NCI-H1417 treated with DMSO at 0.1 percent for 48 hours (cell line): ENCODE measurements at places on chromosomes 3 and 15.

DNA sequence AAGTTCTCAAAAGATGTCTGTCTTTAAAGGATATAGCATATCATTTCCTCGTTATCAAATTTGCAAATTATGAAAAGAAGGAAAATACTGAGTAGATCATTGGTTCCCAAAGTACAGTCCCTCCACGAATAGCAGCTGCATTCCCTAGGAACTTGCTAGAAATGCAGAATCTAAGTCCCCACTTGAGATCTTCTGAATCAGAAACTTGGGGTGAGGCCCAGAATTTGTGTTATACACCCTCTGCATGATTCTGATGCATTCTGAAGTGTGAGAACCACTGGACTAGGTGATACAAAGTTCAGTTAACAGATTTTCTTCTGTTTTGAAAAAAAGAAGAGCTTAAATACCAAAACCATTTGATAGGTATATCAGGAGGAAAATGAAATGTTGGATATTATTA, 77.1 kb downstream of the SLC25A26 start:
- DNase-seq, result no peak

- no peak for DNase-seq
Observed at GRCh38 chr3:133540896-133541674, 32.4 kb upstream of the CDV3 start.

GRCh38 chr15:88043396-88043795, 213.1 kb downstream of the NTRK3 start:
- DNase-seq, result no peak

DNA sequence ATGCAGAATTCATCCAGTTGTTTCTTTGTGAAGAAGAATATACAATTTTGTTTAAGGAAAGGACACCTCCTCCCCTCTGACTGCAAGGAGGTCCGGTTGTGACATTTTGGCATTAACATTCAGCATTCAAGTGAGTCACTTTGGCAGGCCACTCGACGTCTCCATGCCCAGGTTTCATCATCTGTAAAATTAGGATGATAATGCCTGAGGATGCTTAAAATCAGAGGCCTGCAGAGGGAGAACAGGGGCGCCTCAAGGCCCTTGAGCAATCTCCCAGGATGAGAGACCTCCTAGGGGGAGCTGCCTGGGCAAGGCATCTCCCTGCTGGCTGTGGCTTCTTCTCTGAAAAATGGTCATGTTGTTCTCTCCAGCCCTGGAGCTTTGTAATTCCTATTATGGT, 236.0 kb downstream of the CACNA2D3 start:
- no peak for DNase-seq

DNA sequence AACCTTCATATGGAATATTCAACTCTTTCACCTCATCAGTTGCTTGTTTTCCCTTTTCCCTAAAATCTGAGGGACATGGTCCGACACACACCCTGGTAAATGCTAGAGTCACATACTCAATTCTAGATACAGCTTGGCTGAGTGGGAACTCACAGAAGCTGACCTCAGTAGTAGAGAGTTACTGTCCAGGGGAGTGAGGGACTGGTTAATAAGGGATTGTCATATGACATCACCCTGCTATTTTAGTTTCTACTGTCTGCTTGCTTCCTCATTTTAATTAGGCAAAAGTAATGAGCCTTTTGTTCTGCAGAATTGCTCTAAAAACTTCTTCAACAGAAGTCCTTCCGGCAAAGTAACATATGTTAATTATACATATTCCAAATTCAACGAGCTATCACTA, 244.5 kb downstream of the ZIC4 start:
- DNase-seq, result no peak

- DNase-seq, result no peak
Observed at GRCh38 chr15:76566276-76566675, 229.7 kb downstream of the ISL2 start.

DNA sequence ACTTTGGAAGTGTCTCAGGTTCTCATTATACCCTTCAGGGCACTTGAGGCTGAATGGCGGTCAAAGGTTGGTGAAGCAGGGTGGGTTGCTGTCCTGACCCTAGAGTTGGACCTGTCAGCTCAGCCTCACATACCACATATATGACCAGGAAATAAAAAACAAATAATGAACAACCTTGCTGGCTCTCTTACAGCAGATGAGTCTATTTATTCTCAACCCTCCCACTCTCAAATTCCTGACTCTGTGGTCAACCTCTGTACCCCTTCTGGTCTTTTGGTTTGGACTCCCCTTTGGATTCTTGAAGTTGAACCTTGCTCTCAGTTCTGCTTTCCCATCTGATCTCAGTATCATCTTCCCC, 16.9 kb downstream of the PPP2R3A start:
- DNase-seq, result no peak

DNA sequence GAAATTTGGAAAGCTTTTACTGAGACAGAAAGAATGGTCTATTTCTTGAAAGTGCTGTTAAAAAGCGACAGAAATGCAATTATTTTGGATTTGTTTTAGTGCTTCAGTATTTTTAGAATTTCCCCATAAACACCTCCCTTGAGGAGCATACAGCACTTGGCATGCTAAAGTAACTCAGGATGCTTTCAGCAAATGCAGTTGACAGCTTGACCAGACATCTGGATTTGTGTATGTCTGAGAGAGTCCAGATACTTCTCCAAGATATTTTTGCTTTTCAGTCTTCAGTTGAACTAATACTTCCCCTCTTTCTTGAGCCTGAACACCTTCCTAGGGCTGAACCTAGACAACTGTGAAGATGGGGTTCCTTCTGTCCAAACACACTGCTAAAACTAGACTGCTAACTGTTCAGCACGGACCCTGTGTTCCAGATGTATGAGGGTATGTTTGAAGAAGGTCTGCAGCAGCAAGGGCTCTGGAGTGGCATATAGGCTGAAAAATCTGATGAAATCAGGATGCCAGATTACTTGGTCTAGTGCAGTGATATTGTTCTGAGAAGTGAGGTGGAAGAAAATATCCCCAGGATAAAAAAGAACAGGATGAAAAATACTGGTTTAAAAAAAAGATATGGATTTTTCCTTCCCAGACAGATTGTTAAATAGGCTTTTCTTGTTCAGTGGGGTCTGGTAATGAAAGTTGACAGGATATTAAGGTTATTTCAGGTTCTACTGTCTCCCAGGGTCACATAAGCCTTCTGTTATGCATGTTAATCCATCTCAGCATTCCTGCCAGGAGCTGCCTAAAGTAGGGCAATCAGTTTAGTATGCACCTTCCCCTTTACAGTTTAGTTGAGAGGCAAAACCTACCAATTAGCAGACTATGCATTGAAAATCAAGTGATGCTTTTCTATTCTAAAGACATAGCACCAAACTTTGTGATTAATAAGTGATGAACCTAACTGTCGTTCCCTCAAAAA, 516.9 kb upstream of the TBL1XR1 start:
- DNase-seq, result no peak

GRCh38 chr15:51328926-51329325, 9.5 kb downstream of the CYP19A1 start:
- no peak for DNase-seq

GRCh38 chr3:18247139-18247695, 177.9 kb downstream of the SATB1 start:
- DNase-seq, result no peak

DNA sequence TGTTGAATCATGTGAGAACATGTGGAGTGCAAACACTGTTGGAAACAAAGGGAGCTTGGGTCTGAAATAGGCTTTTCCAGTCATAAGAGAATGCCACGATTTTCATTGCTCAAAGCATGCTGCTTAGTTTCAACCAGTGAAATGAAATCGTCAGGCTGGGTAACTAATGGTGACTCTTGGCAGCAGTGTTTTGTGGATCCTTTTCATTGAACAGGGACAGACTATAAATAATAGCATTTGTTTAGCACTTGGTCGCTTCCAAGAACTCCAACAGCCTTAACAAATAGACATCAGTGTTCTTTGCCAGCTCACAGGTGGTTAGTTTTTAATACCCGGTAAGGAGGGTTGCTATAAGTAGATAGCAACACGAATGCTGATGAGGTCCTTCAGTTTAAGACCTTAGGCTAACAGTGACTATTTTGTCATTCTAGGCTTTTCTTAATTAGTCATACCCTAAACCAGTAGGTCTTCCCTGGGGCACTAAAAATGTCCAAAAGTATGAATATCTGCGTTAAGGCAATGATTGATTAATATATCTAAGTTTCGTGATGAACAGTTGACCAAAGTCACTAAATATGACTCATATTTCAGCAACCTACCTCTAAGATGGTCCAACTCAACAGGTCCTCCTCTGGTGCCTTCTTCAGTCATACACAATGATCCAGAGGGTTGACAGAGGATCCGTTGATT, 15.8 kb downstream of the TP63 start:
- DNase-seq, result no peak

- peak; percentile 19 for DNase-seq
Observed at GRCh38 chr3:192812743-192813383, 85.5 kb upstream of the FGF12 start.

- no peak for DNase-seq
Observed at GRCh38 chr3:17847156-17847555, 104.7 kb upstream of the TBC1D5 start.

- DNase-seq, result no peak
Observed at GRCh38 chr3:124230998-124231397, 239.1 kb upstream of the ROPN1 start.

- DNase-seq, result no peak
Observed at GRCh38 chr3:18346097-18346496, 79.0 kb downstream of the SATB1 start.

GRCh38 chr3:127858937-127859336, 36.6 kb upstream of the MGLL start:
- no peak for DNase-seq

DNA sequence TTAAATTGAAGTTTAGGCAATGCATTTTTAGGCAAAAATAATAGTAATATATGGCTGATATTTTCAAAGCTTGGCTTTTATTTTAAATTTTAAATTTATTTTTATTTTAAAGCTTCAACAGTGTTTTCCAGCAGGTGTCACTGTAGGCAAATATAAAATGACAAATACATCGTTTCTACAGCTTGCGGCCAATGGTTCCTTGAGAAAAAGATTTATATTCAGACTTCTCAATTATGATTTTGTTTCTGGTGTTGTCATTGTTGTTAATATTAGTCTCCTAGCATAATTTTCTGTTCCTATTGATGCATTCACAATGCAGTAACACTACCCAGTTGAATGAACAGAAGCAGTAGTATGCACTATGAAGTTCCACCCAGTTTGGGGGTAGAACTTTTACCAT, 220.7 kb upstream of the DNAJC19 start:
- DNase-seq, result peak; percentile 24

DNA sequence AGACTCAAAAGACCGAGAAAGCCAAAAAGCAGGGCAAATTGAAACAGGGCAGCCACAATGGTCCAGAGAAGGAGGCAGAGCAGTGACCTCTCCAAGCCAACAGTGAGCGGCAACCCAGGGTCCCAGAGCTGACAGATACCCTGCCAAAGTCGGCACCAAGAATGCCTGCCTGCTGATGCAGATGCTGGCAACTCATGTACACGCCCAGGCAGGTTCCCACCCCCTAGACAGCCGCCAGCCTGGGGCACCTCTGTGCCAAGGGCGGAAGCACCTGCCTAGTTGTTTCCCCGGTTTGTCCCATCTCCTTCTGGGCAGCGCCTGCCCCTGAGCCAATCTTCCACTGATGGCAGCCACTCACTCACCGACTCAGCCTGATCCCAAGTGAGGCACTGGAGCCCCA, 22.1 kb downstream of the KLHL25 start:
- DNase-seq, result no peak

DNA sequence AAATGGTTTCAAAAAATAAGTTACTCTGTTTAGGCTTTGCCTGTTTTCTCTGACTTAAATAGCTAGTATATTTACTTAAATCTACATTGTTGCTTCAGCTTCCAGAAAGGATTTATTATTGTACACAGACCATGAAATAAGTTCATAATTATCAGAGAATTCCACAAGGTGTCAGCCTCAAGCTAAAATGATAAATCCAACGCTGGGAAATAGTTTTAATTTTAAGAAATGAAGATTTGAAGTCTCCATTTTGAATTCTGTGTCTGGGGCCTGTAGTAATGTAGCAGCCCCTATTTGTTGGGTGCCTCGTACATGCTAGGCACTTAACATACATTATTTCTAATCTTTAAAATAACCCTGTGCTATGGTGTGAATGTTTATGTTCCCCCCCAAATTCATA, 92.6 kb upstream of the KCNMB2 start:
- DNase-seq, result no peak

DNA sequence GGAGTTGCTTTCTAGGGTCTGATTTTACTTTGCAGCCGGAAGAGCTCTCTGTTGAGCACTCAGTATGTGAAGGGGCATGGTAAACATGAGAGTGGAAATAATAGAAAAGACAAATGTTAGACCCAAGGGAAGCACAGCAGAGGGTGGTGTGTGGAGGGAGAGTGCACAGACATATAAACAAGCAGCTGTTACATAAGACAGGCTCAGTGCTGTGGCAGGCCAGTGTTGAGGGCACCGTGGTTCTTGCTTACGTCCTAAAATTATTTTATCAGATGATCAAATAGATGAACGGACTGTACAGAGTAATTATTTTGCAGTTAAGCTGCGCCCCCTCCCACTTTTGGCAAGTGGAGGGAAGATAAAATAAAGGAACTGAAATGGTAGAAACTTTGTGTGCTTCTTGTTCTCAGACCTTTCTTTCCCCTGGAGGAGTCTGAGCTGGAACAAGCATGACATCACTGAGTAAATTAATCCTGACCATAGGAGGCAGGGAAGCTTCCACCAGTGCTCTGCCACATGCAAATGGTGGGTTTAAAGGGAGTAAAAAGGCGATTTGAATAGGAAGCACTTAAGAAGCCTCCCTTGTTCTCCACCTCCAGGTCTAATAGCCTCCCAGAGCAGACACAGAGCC, 205.6 kb downstream of the IL20RB start:
- no peak for DNase-seq

GRCh38 chr3:137768361-137769321, 4.5 kb downstream of the SOX14 start:
- DNase-seq, result no peak

- no peak for DNase-seq
Observed at GRCh38 chr3:47405820-47406761, 25.3 kb downstream of the PTPN23 start.

- DNase-seq, result no peak
Observed at GRCh38 chr3:141392897-141393734, 24.8 kb downstream of the ZBTB38 start.

- no peak for DNase-seq
Observed at GRCh38 chr3:134083626-134084241, 54.0 kb upstream of the SLCO2A1 start.

GRCh38 chr3:31213869-31214486, 318.7 kb upstream of the STT3B start:
- DNase-seq, result no peak

GRCh38 chr3:8113626-8114025, 388.0 kb upstream of the LMCD1 start:
- DNase-seq, result no peak

DNA sequence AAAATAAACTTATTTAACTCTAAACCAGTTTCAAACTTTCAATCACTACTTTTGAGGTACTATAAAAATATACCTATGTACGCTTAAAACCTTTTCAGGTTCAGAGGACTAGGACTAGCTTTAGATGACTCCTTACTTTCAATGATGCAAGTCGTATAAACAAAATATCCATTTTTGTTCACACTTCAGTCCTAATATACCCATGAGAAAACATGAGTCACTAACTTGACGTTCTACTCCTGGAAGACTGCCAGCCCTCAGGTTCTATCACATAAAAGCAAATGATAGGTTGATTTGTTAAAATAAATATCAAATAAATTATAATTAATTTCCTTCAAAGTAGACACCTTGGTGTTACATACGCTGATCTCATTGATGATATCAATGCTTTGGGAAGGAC, 10.6 kb upstream of the P3H2 start:
- no peak for DNase-seq
